ENCODE measurements at places on chromosomes 3 and 15.

- no peak for DNase-seq
Observed at GRCh38 chr3:124860599-124860998, 26.6 kb downstream of the ITGB5 start.

- DNase-seq, result no peak
Observed at GRCh38 chr15:56616551-56616950, 116.8 kb downstream of the ZNF280D start.

DNA sequence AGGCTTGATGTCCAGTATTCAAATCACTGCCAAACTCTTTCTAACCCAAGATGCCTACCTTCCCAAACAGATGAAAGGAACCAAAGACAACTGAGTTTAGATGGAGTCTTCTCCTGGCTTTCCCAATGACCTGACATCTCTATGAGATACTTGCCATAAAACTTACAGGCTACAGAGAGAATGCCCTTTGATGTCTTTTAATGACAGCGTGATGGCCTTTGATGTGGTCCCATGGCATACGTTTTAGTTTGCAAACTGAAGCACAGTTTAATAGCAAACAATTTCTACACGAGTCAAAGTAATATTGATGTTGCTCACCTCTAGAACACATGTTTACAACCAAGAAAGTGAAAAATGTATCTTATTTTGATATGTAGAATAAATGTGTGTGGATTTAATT lies 73.2 kb downstream of the ZIC4 start:
- no peak for DNase-seq

- no peak for DNase-seq
Observed at GRCh38 chr3:5769825-5770224, 582.3 kb downstream of the EDEM1 start.

DNA sequence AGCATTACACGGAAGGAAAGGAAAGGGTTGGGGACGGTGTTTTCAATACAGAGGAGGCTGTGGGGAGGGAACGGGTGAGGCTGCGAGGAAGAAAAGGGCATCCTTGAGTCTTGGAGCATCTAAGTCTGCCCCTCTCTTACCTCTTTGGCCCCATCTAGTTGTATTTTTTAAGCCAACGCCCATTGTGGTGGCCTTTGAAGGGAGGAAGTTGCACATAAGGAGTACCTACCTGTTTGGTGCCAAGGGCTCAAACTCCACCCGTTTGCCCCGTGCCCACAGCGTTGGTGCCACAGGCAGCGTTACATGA lies 146.1 kb upstream of the UMPS start:
- DNase-seq, result no peak

DNA sequence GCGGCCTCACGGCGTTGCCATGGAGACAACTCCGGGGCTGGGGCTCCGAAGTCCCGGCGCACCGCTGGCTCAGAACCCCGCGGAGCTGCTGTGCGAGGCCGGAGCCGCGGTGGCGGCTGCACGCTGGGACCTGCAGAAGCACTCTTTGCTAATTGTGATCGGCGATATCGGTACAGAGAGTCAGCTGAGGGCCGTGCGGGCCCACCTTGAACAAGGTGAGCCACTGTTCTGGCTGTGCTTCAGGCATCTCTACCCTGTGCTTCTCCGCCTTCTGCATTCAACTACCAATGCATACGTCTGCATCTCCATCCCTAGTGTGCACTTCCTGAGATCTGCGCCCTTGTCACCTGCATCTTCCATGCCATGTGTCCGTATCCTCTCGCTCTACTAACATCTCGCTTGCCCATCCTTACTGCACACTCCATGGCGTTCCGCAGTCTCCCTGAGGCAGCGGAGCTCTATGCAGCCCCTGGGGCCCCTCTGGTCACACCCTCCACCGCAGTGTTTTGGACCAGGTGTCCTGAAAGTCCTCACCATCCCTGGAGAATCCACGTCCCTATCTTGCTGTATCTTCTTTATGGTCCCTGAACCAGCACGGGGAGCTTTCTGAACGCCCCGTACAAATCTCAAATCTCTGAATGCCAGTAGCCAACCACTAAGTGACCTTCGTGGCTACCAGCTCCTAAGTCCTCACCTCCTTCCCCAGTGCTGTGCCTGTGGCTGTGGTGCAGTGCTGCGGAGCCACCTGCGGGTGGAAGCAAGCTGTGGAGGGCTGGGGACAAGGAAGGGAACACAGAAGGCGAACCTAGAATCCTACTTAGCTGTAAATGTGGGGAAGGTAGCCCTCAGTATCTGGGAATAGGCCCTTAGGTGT lies 6.2 kb upstream of the MAP1A start:
- DNase-seq, result no peak

- no peak for DNase-seq
Observed at GRCh38 chr3:105327662-105328337, 38.9 kb upstream of the ALCAM start.

- DNase-seq, result peak; percentile 17
Observed at GRCh38 chr3:66582721-66583423, 82.0 kb upstream of the LRIG1 start.

GRCh38 chr15:93900476-93901400 lies 330.6 kb upstream of the MCTP2 start:
- DNase-seq, result no peak

- no peak for DNase-seq
Observed at GRCh38 chr3:119741657-119742590, 39.1 kb downstream of the CFAP91 start.

DNA sequence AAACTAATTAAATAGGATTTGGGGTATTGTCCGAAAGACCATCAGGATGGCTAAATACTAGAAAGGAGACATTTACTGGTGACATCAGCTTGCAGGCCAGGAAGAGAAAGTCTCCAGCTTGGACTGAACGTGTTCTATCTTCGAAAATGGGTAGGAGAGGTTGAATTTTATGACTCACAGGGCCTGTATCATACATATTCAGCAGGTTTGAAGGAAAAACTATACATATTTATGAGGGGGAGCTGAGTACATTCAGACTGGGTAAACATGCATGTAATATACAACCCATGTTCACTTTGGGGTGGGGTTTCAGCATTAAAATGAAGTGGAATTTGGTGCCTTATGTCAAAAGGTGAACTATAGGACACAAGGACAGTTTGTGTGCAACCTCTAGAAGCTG lies 129.3 kb upstream of the CRBN start:
- no peak for DNase-seq

GRCh38 chr15:62850791-62851291 lies 191.7 kb upstream of the TPM1 start:
- DNase-seq, result no peak

DNA sequence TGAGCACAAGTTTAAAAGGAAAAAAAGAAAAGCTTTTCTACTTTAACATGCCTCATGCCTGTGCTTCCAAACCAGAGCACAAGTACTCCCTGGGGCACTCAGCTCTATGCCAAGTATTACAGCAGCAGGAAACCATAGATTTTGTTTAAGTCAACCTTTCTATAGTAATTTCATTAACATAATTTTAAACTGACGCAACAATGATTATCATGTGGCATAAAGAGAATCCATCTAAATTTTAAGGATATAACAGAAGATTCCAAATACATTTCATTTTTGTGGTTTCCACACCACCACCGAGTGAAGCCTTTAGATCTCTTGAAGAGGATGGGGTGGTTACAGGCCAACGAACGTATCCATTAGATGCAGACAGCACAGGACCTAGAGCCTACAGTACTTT lies 112.1 kb downstream of the TNIK start:
- no peak for DNase-seq

DNA sequence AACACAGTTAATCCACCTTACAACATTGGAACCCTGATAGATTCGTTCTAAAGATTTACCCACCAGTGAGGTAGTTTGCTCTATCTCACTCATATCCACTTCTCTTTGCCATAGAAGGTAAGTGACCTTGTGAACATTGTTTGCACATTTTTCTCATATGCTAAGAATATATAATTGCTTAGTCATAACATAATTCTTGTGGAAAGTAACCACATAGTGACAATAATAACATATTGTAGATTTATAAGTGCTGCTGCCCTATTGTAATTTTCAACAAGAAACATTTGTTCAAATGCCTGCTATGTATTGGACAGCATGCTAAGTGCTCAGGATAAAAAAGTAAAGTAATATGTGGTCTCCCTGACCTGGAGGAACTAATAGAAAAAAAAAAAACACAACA lies 554.2 kb upstream of the KCNMB2 start:
- no peak for DNase-seq

GRCh38 chr3:23161896-23162570 lies 41.1 kb upstream of the UBE2E2 start:
- DNase-seq, result no peak

DNA sequence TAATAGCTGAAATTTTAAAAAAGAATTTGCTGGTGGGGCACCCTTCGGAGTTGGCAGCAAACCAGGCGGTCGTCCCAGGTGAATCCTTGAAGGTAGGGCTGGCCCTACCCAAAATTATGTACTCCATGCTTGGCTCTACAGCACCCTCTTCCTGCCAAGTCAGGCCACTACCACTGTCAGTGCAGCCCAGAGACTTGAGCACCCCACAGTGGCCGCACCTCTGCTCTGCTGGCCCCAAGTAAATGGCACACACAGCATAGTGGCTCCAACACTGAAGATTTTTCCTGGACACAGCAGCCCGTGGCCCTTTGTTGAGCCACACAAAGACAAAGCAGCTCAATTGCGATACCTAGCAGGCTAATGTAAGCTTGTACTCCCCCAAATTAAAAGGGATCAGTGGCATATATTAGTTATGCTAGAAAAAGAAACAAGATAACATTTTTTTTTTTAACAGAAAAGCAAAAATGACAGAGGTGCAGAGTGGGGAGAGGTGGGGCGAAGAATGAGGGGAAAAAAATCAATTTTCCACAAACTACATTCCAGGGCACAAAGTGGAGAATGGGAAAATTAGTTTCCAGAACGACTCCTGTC lies 250.5 kb downstream of the UACA start:
- no peak for DNase-seq

- no peak for DNase-seq
Observed at GRCh38 chr3:189868061-189868460, 236.9 kb downstream of the TP63 start.

Measured in GM19239 (cell line).